ENCODE measurements at places on chromosomes 11 and 22.

DNA sequence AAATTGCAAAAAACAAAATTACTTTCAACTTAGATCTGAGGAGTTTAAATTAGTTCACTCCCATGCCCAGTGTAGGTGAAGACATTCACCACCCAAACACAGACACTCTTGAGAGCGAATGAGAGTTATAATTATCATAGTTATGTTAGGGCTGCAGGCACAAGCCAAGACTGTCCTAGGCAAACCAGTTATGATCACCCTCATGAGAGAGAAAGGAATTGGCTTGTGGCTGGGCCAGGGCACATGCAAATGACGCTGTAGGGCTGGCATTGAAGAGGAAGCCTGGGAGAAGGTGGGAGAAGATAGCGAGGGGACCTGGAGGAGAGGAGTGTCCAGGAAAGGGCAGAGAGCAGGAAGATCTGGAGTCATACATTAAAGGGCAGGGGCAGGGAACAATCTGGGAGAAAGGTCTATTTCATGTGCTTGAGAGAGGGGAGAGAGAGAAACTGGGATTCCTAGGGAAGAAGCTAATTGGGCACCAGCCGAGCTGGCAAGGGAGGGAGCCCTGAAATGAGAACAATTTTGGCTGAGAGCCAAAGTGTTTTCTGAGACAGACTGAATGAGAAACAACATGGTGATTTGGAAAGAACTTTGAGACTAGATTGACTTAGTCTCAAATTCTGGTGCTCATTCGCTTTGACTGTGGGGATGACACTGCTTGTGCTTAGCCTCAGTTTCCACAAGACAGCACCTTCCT lies 279.9 kb downstream of the KIRREL3 start:
- no peak for DNase-seq

DNA sequence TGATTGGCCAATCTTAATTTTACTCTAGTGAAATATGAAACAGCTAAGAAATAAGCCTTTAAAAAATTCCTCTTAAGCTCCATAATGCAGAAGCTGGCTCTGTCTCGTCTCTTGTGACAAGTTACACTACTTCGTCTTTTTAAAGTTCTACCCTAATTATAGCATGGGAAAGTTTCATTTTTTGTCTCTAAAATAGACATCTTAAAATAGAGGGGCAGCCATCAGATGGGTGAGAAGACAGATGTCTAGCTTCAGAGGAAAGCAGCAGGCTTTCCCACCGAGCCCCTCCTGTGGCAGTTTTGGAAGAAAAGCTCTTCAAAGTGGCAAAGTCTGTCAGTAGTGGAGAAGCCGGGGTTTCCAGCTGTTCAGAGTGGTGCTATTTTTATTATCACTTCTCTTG lies 39.5 kb downstream of the XRRA1 start:
- no peak for DNase-seq

DNA sequence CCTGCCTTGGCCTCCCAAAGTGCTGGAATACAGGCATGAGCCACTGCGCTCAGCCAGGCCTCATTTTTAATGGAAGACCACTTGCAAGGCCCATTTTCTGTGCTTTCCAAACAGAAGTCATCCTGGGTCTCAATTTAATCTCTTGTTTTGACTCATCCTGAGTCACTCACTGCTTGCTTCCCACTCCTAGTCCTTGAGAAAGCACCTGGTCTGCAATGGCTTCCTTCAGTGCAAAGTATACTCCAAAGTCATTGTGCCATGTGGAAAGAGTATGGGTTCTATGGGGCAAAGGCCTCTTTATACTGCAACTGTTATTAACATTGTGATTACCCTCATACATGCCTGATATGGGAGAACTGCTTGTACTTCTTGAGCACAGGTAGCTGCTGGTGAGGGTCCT lies 18.3 kb upstream of the SLC5A1 start:
- no peak for DNase-seq

- DNase-seq, result no peak
These were observed 400.4 kb downstream of the NXPE2 start for GRCh38 chr11:115078461-115079438.

DNA sequence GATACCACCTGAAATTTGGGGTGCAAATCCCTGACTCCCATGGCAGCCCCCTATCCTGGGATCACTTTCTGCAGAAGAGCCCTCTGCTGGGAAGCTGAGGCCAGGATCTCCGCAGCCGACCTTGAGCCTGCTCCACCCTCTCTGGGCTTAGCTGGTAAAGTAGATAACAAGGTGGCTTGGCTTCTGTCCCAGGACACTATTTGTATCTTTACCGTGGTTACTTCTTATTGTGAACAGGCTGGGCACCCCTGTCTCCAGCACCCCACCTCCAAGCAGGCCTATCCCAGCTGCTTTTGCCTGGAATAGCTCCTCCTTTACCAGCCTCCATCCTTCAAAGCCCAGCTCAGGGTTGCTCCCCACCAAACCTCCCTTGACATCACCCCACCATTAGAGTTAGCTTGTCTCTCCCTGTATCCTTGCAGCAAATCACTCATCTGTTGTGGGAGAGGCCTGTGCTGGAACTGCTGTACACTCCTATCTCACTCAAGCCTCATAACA lies 35.2 kb upstream of the P2RY2 start:
- DNase-seq, result no peak

DNA sequence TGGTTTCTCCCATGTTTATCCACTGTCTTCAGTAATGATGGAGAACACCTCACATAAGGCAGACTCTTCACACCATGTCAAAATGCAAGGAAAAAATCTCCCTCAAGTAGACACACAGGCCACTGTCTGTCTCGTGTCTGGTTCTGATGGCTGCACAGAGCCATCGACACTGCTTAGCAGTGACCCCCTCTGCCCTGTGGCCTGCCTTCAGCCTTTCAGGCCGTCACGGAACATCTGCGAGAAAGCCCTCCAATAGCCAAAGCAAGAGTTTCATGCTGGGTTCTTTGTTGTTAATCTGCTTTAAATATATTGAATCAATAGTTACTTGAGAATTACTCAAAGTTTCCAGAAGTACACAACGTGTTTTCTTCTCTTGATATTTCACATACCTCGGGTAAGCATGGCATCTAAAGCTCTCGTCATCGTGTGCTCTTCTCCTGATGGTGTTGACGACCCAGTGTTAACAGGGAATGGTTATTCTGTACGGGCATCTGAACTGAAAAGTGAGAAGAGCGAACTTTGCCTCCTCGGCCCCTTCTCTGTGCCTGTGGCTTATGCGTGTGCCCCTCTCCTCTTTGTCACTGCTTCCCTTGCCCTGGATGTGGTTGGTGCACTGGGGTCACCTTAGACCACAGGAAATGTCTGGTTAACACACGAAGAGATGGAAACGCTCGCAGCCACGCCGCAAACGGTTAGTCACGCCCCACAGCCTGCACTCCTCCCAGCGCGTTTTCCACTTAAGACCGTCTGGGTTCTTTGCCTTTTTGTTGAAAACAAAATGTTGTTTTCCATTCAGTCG lies 33.4 kb upstream of the CTTN start:
- no peak for DNase-seq

GRCh38 chr11:86518211-86518610 lies 143.5 kb downstream of the CCDC81 start:
- no peak for DNase-seq

DNA sequence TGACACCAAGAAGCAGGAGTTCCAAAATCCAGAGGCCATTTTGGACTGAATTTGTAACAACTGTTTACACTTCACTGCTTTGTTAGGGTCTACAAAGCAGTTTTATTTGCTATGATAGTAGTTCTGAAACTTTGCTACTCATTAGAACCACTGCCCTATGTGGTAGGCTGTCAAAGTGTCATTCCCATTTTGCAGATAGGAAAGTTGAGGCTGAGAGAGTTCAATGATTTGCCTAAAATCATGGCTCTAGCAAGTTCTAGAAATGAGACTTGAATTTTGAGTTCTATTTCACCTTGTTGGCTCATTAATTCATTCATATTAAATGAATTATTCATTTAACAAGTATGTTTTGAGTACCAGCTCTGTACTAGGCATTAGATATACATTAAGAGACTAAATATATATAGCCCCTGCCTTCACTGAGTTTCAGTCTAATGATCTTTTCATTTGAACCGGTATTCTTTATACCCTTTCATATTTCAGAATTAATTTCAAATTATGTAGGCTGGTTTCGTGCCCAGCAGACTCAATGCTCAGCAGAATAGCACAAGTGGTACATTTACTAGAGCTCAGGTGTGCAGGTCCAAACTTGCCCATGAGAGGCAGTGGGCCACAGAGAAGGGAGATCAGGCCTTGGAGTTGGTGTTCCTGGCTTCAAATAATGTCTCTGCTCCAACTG lies 93.5 kb downstream of the ME3 start:
- no peak for DNase-seq

DNA sequence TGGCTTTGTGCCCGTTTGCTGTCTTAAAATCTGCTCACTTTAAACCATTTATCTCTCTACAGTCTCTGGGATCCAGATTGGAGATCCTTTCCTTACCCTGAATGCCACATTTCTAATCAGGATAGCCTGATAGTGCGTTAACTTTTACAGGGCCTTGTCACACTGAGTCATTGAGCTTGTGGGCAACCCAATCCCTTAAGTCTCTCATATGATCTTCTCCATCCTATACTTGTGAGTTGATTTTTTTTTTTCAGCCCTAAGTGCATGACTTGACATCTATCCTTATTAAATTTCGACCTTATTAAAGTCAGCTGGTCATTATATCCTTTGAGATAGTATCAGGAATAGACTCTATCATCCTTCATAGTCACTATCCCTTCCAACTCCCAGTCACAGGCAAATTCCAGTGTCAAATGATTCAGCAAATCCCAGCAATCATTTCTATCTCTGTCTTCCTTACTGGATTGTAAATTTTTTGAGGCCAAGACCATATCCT lies 57.7 kb downstream of the TEAD1 start:
- no peak for DNase-seq

Data from brain pericyte (primary cell).